ENCODE measurements at places on chromosomes 11 and 22.

DNA sequence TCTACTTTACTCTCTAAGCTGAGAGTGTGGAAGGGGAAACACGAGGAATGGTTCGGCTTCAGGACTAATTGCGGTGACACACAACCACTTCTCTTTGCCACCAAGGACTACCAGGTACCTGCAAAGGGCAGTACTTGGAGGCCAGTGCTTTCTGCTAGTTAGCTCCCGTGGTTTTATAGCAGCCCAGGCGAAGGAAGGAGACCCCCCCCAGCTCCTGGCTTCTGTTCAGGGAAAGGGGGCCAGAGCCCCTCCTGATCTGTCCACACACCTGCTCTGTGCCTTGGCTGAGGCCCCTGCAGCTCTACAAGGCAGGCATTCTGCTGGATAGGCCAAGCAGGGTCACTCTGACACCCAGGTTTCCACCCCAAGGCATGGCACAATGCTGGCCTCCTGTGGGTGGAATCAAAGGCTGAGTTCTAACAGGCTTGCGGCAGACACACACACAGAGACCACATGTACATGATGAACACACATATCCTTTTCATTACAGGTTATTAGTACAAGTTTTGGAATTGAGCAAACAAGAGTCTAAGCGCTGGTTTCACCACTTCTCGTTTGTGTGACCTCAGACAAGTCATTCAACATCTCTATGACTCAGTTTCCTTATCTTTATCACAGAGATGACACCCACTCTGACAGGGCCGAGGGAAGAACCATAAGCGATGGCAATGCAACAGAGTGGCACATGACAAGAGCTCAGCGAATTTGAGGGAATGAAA lies 7.5 kb downstream of the SERPIND1 start:
- peak; percentile 18 for DNase-seq

GRCh38 chr11:70402016-70402415 lies 3.7 kb downstream of the CTTN start:
- DNase-seq: no peak

DNA sequence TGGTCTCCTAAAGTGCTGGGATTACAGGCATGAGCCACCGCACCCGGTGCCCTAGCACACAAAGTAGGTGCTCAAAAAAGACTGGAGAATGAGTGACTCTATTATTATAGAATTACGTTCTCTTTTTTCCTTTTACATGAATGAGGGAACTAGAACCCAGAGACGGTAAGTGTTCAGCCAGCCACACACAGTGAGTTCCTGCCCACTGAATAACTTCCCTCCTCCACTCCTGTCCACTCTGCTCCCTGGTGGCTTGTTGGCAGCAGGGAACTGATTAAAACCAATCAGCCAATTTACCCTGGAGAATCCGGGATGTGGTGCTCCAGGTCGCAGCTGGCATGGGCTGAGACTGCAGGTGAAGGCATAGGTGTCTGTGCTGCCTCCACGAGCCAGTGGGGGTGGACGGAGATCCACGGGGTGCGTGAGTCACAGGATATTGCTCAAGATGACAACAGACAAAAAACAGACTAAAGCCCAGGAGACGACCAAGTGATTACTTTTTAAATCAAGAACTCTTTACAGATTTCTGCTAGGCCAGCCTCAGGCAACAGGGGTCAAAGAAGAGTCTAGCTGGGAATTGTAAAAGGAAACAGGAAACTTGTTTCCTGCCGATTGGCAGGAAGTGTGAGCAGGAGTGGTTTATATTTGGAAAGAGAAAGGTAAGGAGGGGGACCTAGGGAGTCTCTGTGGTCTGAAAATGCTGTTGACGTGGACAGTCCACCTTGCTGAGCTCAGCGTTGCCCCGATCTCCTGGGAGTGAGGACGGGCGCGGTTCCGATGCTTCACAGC lies 95.2 kb upstream of the TP53I11 start:
- DNase-seq: no peak

- no peak for DNase-seq
Observed at GRCh38 chr22:36373258-36373579, 14.5 kb downstream of the MYH9 start.

GRCh38 chr11:14676068-14676467 lies 32.5 kb downstream of the PDE3B start:
- DNase-seq: no peak

DNA sequence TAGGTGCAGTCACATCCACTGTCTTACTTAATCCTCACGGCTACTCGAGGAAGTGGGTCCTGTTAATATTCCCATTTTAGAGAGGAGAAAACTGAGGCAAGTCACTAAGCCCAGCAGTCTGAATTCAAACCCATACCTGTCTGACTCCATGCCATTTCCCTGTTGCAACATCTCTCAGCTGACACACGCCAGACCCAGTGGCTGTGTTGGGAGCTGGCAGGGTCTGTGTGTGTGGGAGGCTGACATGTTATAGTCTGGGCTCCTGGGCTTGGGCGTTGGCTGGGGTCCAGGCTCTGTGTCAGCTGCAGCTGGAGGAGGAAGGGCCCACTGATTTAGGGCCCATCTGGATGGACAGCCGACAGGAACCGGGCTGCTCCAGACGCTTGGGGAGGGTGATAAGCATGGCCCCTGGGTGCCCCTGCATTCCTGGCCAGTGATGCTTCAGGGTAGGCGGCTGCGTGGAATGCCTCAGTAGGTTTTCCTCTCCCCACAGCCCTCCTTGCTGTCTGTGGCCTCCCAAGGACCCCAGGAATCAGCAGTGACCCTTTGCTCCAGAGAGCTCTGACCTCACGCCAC lies 562.5 kb downstream of the MN1 start:
- DNase-seq: no peak

DNA sequence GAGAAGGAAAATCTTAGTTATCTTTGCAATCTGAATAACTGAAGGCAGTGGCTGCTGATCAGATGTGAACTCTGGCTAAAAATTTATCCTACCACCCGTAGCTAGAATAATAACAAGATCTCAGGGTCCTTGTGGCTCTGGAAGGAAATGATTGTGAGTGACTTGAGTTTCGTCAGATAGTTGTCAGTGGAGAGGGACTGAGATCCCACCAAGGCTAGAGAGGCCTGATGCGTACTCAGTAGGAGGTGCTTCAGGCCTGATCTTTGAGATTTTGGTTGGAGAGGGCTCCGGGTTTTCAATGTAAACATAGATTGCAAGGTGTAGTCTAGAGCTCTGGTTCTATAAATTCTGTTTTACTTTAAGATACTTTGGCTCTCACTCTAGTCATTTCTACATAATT lies 1.4 kb downstream of the MADD start:
- DNase-seq: no peak

GRCh38 chr11:123251657-123252344 lies 56.8 kb upstream of the CLMP start:
- DNase-seq: no peak

- no peak for DNase-seq
Observed at GRCh38 chr11:12765428-12765827, 91.2 kb downstream of the TEAD1 start.

DNA sequence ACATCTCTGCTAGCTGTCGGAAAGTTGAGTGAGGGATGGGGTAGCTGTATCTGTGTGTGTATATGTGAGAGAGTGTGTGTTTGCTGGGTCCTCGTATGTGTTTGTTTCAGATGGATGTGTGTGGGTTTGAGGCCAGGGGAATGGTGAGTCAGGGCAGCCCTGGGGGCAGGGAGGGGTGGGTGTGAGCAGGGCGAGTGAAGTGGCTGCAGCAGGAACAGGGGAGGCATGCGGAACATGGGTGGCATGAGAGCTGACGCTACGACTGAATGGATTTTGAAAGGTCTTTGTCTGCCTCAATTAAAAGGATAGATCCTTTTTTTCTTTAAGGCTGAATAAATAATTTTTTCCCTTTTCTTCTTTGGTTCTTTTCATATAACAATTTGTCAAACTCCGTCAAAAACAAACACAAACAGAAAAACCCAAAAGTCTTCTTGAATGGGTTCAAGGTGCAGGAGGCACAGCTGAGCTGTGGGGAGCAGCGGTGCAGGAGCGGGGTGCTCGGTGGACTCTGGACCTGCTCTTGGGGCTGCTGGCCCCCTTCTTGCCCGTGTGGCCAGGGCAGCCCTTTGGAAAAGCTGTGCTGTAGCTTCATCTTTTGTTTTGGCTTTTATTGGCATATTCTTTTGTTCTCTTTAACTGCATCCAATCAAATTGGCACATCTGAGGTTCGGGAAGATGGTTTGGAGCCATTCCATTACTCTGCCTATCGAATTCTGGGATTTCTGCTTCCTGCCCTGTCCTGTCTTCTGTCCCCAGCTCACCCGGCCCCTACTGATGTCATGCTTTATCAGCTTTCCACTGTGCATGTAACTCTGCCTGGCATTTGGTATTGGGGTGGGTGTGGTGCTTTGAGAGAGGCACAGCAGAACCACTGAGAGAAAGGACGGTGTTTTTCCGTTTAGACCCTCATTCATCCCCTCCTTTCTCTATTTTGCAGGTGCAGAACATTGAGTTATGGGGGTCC lies 80.1 kb downstream of the ADAMTS15 start:
- DNase-seq: no peak

GRCh38 chr22:28547132-28547842 lies 132.4 kb downstream of the TTC28 start:
- DNase-seq: no peak

DNA sequence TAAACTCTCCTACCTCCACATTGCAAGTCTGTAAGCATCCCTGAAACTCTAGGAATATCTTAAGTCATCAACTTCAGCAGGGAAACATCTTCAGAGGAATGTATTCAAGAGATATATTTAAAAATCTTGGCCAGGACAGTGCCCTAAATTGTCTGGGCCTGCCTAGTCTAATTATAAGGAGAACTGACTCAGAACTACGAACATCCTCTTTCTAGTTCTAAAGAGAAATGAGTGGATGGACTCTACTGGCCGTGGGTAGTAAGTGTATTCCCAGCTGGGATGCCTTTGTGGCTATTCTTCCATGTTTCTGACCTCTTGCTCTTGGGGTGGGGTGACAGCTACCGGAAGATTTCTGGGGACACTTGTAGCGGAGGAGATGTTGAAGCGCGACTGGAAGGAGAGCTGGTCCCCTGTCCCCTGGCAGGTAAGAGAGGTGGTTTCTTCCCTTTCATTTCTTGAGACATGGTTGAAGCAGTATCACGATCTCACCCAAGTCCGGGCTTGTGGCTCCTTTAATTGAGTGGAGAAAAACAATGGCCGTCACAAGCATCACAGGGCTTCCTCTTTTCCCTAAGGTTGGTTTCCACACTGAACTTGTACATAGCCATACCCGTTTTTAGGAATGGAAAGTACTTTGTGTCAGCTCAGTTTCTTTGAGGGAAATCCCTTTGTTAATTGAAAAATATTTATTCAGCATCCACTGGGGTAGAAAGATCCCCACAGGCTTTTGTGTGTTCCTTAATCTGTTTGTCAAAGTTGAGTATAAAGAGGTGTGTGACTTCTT lies 97.7 kb upstream of the SORL1-AS1 start:
- DNase-seq: no peak

- DNase-seq: no peak
Observed at GRCh38 chr11:32420139-32420538, 15.2 kb downstream of the WT1 start.

DNA sequence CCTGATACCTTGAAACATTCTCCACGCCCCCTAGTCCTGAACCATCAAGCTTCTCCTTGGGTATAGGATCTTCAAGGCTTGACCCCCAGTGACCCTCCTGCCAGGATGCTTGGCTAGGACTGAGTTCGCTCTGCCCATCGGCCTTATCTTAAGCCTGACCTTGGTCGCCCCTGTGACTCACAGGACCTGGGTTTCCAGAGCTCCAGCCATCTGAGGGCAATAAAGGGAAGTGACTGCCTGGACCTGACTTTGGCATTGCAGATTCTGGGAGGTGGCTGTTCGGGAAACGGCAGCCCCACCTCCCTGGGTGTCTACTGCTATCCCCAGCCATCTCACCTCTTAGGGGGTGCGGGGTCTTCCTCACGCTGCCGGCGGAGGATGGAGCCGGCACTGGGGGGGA lies 15.4 kb downstream of the CARD10 start:
- DNase-seq: no peak

DNA sequence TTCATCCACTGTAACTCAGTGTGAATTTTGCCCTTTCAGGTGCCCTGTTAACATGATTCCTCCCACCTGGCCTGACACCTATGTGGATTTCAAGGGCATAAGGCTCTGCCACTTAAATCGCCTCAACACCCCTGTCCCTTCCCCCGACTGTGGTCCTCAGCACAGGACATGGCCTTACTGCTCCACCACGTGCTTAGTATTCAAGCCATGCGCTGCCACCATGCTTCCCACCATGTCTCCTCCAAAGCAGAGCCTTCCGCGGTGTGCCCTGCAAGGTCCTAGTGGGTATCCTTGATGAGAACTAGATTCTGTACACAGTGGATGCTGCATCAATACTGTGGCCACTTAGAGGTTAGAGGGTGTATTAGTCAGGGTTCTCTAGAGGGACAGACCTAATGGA lies 51.9 kb downstream of the BUD13 start:
- no peak for DNase-seq

DNA sequence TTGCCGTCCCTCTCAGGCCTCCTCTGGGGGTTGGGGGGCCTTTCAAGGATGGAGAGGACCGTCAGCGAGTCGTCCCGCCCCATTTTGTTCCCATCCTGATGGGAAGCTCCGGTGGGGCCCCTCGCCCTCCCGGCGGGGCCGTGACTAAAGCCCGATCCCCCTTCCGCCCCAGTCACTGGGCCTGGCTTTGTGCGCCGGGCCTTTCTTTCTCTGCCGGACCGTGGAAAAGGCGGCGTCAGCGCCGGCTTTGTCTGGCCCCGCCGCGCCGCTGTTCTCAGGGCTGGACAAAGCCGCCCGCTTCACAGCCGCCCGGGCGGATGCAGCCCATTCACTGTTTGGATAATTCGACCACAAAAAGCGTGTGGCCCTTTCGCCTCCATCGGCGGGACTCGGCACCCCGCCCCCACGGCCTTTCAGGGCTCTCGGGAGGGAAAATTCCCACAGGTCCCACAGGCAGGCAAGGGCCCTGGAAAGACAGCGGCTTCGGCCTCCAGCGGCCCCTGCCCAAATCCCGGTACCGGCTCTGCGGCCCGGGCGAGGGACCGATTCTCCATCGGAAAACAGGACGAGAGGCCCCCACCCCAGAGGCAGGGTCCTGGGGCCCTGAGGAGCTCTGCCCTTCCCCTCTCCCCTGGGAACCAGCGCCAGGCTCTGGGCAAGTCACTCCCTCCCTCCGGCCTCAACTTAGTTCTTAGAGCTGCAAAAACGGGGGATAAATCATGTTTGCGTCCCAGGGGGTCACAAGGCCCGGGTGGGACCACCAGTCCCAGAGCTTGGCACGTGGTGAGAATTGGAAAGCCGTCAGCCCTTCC lies 87.2 kb downstream of the WNT7B start:
- DNase-seq: no peak

DNA sequence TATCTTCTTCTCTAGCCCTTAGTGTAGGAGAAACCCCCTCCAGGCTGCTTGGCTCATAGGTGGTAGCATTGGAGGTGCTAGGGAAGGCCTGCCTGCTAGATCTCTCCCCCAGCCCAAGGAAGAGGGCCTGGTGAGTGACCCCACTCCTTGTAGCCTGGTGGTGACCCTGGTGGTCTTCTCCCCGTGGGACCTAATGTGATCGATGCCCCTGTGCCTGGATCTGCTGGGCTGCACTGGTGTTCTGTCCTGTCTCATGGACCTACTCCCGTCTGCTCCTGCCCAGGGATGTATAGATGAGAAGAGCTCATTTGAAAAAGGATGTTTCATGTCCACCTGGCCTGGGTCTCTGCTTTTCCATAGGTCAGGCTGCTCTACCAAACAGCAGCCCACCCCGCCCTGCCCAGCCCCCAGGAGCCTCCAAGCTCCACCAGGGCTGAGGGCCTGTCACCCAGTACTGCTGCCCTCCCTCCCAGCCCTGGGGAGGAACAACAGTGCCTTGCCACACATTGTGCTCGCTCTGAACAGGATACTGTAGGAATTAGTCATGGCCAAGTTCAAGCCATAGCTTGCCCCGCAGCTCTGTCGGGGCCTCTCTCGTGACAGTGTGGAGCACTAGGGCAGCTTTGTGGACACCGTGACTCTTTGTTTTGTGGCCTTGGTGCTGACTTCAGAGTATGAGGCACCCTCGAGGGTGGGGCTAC lies 19.7 kb downstream of the SLC37A2 start:
- DNase-seq: no peak

- no peak for DNase-seq
Observed at GRCh38 chr11:44625759-44626523, 60.5 kb downstream of the CD82 start.

Data from T-helper 1 cell (primary cell).